ENCODE measurements at places on chromosomes 2 and 18. TPM values are rescaled to one million over a fixed set of nuclear protein-coding genes. Genes with fewer than 3 reads are reported as not detected.

Gene UBR3
- 22.2 TPM for total RNA-seq

Gene TUBA4A
- total RNA-seq: 228 TPM

Gene SERPINB7
- not detected for total RNA-seq

Gene HAUS1
- 49.7 TPM for total RNA-seq

Gene SIX3
- total RNA-seq: not detected

Gene EFR3B
- not detected for total RNA-seq

Gene OTOS
- not detected for total RNA-seq

Gene PJVK
- 2.2 TPM for total RNA-seq

Gene STEAP3
- 0.08 TPM for total RNA-seq

Gene TACR1
- total RNA-seq: not detected

Gene MROH2A
- not detected for total RNA-seq

Gene PTPN18
- total RNA-seq: 94.7 TPM

Gene MC5R
- total RNA-seq: not detected

Gene CTLA4
- 19.1 TPM for total RNA-seq

Gene COLEC12
- not detected for total RNA-seq

Gene EGR4
- total RNA-seq: not detected

Gene ZEB2
- total RNA-seq: 1.2 TPM

Gene SP100
- 242 TPM for total RNA-seq

Gene UGT1A10
- total RNA-seq: not detected

All from activated naive CD4-positive, alpha-beta T cell treated with anti-CD3 and anti-CD28 coated beads, Interleukin-2, amount 10 ng/mL, durations not matched to agents 5 hours and 36 hours (primary cell).